Occipital lobe (tissue), 3 donors: ENCODE measurements at places on chromosomes 11 and 22. TPM values are rescaled to one million over a fixed set of nuclear protein-coding genes. Genes with fewer than 3 reads are reported as not detected.

PDE3B gene
- 31.4 TPM for total RNA-seq

- no peak for DNase-seq
Observed at GRCh38 chr11:61195719-61196118, 7.6 kb upstream of the PGA3 start.

GRCh38 chr11:132610216-132610615 lies 922.1 kb downstream of the OPCML start:
- no peak for DNase-seq

DNA sequence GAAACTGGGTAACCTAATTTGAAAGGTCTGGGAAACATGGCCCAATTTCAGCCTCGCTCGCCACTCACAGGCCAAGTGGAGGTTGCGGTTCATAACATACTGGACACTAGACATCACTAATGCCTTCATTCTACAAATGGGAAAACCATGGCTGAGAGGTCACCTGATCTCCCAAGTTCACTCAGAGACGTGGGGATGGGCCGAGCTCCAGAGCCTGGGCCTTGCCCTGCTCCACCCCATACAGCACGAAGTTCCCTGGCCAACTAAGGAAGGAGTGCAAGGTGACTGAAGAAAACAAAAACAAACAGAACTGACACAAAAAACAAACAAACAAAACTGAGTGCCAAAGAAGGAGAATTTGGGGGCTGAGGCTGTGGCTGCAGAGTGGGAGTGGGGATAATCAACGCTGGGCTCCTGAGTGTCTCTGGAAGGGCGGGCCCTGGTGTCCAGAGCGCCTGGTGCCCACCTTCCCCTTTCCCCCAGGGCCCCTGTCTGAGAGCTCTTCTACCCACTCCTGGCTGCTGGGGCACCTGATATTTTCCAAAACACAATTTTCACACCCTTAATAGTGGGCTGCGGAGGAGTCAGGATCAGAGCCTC lies 46.5 kb upstream of the ADA2 start:
- DNase-seq = no peak

- DNase-seq = peak; percentile 40
Observed at GRCh38 chr11:117807482-117808327, 10.7 kb upstream of the DSCAML1 start.

DNA sequence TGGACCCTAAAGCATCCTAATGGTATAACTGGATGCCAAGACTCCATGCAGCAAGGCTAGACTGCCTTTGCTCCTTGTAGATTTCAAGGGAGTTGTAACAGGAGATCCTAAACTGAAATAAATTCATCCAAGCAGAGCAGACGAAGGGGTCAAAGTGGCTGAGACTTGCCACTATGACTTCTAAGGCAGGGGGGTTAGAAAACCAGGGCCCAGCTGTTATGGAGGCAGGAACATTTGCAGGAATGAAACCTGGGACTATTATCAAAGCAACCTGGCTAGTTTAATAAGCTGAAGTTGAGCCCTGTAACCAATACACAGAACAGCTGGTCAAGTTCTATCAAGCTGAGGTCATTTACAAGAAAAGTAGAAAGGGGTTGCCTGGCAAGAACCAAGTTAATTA lies 122.2 kb upstream of the TRPC6 start:
- DNase-seq = no peak

DNA sequence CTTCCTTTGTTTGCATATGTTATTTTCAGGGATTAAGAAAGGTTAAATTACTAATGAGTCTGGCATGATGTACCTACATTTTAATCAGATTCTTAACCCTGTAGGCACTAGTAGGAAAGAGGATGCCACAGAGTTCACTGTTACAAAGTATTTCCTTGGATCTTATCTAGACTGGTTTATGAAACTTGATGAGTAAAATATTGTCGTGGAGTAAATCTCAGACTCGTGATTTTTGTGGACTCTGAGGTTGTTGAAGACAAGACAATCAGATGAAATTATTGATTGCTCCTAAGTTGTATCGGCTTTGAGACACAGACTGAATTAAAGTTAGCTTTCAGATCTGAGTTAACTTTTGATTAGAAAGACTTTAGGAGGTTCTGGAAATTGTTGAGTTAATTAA lies 6.0 kb downstream of the KMT2A start:
- no peak for DNase-seq

DNA sequence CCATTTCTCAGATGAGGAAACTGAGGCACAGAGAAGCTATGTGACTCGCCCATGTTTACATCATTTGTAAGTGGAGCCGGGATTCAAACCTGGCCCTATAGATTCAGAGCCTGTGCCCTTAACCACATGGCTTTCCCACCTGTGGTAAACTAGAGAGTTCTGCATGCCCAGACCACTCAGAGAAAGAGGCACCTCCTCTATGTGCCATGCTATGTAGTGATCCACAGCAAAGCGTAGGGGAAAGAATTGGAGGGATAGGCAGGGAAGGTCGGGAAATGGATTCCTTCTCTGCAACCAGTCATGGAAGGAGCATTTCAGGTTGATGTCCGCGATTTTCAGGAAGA lies 15.4 kb upstream of the POU2AF2 start:
- no peak for DNase-seq

DNA sequence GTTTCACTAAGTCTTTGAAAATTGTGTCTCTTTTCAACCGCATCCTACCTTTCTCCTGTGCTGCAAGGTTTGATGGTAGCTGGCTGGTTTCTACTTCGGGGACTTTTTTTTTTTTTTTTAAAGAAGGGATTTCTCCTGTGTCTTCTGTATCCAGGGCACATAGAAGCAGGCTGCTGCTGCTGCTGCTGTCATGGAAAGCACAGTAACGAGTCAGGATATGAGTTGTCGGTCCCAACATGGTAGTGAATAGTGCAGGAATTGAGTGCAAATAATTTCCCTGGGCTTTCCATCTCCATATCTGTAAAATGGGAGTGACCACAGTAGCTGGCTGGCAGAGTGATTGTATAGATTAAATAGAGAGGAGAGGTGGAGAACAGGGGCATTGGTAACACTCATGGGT lies 118.3 kb upstream of the NAV2 start:
- DNase-seq = no peak

CNGA4 gene
- 0.31 TPM for total RNA-seq

OR10D3 gene
- total RNA-seq = not detected

GRCh38 chr22:45246060-45246985 lies 5.6 kb upstream of the KIAA0930 start:
- DNase-seq = peak; percentile 38

DNA sequence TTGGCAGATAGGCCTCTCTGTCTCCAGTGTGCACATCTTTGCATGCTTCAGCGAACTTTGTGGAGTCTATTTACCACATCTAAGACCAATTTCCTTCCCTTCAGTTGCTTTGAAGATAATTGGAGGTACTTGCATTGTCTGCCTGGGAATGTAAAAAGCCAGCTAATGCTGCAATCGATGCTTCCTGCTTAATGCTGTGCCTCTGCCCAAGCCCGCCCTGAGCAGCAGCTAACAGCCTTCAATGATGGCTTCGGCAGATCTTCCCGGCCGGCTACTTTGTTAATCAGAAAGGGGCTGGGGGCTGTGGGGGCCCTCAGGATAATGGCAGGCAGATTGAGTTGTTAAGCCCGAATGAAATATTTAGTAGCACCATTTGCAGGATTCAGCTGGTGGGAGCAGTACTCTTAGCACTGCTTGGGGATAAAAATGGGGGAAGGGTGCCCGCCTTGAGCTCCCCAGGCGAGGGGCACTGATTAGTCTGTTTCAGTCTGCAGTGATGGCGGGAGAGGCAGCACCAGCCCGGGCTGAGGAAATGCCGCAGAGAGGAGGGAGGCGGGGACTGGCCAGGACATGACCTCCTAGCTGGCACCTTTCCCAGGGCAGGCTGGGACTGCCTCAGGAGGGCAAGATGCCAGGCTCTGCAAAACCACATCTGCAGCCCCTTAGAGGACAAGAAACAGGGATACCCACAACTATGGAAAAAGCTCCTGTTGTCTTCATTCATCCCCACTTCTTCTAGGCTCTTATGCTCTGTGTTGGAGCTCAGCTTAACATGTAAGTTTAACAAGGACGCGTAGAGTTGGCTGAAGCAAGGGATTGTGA lies 460.0 kb downstream of the BUD13 start:
- peak; percentile 56 for DNase-seq

OR4D11 gene
- not detected for total RNA-seq

SLC7A4 gene
- total RNA-seq = 1.4 TPM

GRCh38 chr22:33971561-33971961 lies 51.3 kb upstream of the LARGE1 start:
- peak; percentile 49 for DNase-seq

DNA sequence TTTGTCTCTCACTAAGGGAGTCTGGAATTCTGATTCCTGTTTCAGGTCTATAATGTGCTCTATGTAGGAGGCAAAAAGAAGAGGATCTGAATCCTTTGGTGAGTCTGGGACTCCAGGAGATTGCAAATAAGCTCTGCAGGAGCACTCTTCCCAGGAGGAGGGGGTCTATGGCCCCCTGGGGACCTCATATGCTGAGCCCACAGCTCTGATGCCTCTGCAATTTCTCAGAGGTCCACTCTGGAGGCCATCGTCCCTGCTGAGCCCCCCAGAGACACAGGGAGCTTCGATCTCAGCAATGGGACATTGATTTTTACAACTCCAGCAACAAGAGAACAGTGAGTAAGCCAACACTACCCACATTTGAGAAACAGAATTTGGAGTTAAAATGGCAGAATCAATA lies 20.2 kb upstream of the NRGN start:
- DNase-seq = no peak

GRCh38 chr11:93196816-93197379 lies 893 bp downstream of the SLC36A4 start:
- no peak for DNase-seq

GRCh38 chr11:495537-495931 lies 11.5 kb downstream of the RNH1 start:
- DNase-seq = no peak

- DNase-seq = no peak
Observed at GRCh38 chr11:120532082-120532831, 20.7 kb downstream of the GRIK4 start.

CECR2 gene
- total RNA-seq = 4.4 TPM

CACNA1I gene
- total RNA-seq = 6.7 TPM

- DNase-seq = no peak
Observed at GRCh38 chr11:1768141-1768469, 4.4 kb upstream of the CTSD start.

DNA sequence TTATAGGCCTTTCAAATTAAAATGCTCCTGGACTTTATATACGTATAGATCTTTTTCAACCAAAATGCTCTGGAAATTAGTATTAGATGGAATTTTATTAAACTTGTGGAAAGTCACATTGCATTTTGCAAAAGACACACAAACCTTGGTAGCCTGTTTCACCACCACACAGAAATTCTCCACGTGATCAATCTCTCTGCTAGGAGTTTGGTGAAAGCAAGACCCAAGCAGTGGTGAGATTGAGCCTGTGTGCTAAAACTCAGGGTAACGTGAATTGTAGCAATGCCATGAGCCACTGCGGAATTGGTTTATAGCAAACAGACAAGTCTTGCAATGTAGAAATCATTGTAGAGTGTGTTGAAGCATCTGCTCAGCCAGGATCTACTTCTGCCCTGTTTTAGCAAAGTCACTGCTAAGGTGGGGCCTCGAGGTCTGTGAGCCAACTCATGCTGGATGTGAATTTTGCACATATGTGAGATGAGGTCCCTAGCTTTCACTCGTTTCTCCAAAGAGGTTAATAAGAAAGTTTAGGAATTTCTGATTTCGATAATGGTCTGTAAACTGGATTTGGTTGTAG lies 184.8 kb downstream of the DBX1 start:
- no peak for DNase-seq

REXO2 gene
- total RNA-seq = 41.3 TPM
